ENCODE measurements at places on chromosomes 4 and X. TPM values are rescaled to one million over a fixed set of nuclear protein-coding genes. Genes with fewer than 3 reads are reported as not detected.

DNA sequence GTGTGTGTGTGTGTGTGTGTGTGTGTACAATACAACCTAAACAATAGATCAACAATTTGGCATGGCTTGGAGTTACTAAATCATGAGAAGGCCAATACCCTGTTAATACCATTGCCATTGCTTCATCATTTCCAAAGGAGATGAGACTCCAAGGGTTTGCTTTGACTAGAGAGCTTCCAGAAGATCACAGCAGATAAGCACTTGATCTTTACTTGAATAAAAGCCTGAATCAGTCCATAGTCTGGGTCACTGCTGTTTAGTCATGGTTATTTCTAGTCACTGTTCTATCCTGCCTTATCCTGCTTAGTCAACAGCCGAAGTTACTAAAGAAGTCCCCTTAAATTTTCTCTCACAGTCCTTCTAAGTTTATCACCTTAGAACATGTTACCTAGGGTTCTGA lies 58.2 kb downstream of the RAB40AL start:
- H3K4me1 ChIP-seq: no peaks in the 10 kb centered on the region
- no peaks in the 10 kb centered on the region for H3K27me3 ChIP-seq
- H3K36me3 ChIP-seq: no peaks in the 10 kb centered on the region
- no peak for DNase-seq

- peak overlapping the region; percentile 39 for H3K4me3 ChIP-seq
- peak overlapping the region; percentile 73 for H3K27ac ChIP-seq
- no peaks in the 10 kb centered on the region for H3K36me3 ChIP-seq
- no peaks in the 10 kb centered on the region for H3K27me3 ChIP-seq
- DNase-seq: peak; percentile 61
- peaks cover 16% of the 10 kb centered on the region for H3K4me1 ChIP-seq
Observed at GRCh38 chr4:113146876-113147358, 97.5 kb downstream of the ANK2 start.

- H3K36me3 ChIP-seq: no peaks in the 10 kb centered on the region
- no peak overlapping the region for H3K27ac ChIP-seq
- DNase-seq: peak; percentile 39
- no peak overlapping the region for H3K4me3 ChIP-seq
- no peaks in the 10 kb centered on the region for H3K27me3 ChIP-seq
Observed at GRCh38 chrX:12548746-12549145, 242.5 kb upstream of the PRPS2 start.

- H3K27me3 ChIP-seq: peaks cover 26% of the 10 kb centered on the region
- DNase-seq: no peak
- no peak overlapping the region for H3K27ac ChIP-seq
- no peak overlapping the region for H3K4me3 ChIP-seq
- no peaks in the 10 kb centered on the region for H3K36me3 ChIP-seq
Observed at GRCh38 chr4:27081675-27082586, 221.3 kb downstream of the STIM2 start.

Gene ZNF595
- total RNA-seq: 7.6 TPM

DNA sequence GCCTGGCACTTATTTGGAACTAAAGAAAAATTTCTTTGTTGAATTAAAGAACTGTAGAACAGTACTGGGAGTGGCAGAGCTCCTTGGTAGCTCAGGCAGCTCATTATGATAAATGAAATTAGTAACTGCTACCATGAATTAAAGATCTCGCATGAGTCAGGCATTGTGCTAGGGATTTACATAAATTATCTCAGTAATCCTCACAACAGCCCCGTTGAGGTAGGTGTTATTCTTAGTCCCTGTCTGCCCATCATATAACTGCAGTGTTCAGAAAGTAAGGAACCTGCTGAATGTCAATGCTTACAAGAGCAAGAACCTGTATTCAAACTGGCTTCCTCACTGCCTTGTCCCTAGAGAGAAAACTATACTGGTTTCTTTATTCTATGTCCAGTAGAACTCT lies 108.3 kb downstream of the NLGN4X start:
- no peak for DNase-seq
- no peaks in the 10 kb centered on the region for H3K27me3 ChIP-seq

Gene SPARCL1
- total RNA-seq: 710 TPM

DNA sequence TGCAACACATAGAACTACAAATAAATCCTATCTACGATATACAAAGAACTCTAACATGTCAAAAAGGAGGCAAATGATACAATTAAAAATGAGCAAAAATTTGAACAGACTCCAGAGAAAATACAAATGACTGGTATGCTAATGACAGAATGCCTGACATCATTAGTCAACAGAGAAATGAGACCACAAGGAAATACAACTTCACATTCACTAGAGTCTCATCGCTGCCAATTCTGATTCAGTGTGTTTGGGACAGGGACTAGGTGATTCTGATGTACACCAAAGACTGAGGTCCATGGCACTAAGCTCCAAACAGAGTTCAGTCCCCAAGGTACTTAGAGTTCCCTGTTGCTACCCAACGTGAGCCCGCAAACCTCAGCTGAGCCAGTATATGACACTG lies 23.4 kb downstream of the SLC2A9 start:
- H3K27ac ChIP-seq: no peak overlapping the region
- H3K36me3 ChIP-seq: no peaks in the 10 kb centered on the region
- H3K27me3 ChIP-seq: no peaks in the 10 kb centered on the region
- H3K4me3 ChIP-seq: no peak overlapping the region
- DNase-seq: no peak
- H3K4me1 ChIP-seq: peaks cover 12% of the 10 kb centered on the region

- no peak for DNase-seq
- H3K27ac ChIP-seq: peak overlapping the region; percentile 13
- no peaks in the 10 kb centered on the region for H3K27me3 ChIP-seq
- peaks cover 8% of the 10 kb centered on the region for H3K4me1 ChIP-seq
- H3K36me3 ChIP-seq: no peaks in the 10 kb centered on the region
- no peak overlapping the region for H3K4me3 ChIP-seq
Observed at GRCh38 chr4:74659576-74660411, 134.5 kb downstream of the BTC start.

GRCh38 chr4:47643845-47644244 lies 158.8 kb downstream of the ATP10D start:
- no peaks in the 10 kb centered on the region for H3K4me1 ChIP-seq
- H3K4me3 ChIP-seq: no peak overlapping the region
- no peaks in the 10 kb centered on the region for H3K36me3 ChIP-seq
- no peak for DNase-seq

DNA sequence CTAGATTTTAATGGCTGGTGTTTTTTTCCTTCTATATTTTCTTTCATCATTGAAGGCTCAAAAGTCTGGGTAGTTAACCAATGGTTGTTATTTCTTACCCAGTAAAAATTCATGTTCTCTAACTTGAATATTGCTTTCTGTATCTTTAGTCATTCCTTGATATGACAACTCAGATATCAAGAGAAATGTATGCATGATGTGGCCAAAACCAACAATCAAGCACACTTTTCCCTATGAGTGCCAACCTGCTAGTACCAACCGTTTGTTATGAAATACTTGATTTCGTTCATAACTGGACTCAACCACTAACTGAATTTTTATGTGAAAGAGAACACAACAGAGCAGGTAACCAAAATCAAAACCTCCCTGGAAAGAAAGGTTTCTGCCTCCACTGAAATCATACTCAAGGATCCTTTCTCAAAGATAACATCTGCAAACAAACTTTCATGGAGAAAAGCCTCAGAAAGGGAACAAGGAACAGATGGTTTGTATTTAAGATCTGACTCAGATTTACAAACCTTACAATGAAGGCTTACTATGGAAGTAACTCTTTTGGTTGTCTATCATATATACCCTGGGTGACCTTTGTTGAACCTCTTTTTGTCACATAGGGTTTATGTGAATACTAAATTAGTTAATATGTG lies 8.3 kb upstream of the VEGFC start:
- H3K4me1 ChIP-seq: no peaks in the 10 kb centered on the region
- H3K4me3 ChIP-seq: no peak overlapping the region
- DNase-seq: no peak

Gene FAM9B
- total RNA-seq: not detected

Gene TIGD2
- total RNA-seq: 8.5 TPM

- no peak overlapping the region for H3K4me3 ChIP-seq
- no peaks in the 10 kb centered on the region for H3K27me3 ChIP-seq
- no peak for DNase-seq
- H3K27ac ChIP-seq: no peak overlapping the region
- peaks cover 6% of the 10 kb centered on the region for H3K36me3 ChIP-seq
- H3K4me1 ChIP-seq: no peaks in the 10 kb centered on the region
Observed at GRCh38 chrX:54173791-54174190, 9.3 kb downstream of the FAM120C start.

GRCh38 chr4:92962831-92963230 lies 659.1 kb downstream of the GRID2 start:
- no peaks in the 10 kb centered on the region for H3K27me3 ChIP-seq
- H3K36me3 ChIP-seq: no peaks in the 10 kb centered on the region
- no peak for DNase-seq
- H3K4me3 ChIP-seq: no peak overlapping the region
- H3K27ac ChIP-seq: no peak overlapping the region

GRCh38 chr4:144861471-144861870 lies 215.5 kb downstream of the HHIP start:
- DNase-seq: peak; percentile 2
- no peak overlapping the region for H3K4me3 ChIP-seq
- no peaks in the 10 kb centered on the region for H3K27me3 ChIP-seq
- no peak overlapping the region for H3K27ac ChIP-seq

Gene CCSER1
- 84.3 TPM for total RNA-seq

DNA sequence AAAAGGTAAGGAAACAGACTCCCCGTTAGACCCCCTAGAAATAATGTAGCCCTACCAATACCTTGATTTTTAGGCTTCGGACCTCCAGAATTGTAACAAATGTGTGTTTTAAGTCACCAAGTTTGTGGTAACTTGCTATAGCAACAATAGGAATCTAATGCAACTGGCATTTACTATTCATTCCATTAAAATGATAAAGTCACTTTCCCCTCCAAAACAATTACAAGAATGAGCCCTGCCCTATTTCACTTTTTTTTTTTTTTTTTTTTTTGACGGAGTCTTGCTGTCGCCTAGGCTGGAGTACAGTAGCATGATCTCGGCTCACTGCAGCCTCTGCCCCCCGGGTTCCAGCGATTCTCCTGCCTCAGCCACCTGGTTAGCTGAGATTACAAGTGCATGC lies 3.5 kb upstream of the DDX60L start:
- no peak overlapping the region for H3K27ac ChIP-seq
- no peaks in the 10 kb centered on the region for H3K27me3 ChIP-seq
- peaks cover 20% of the 10 kb centered on the region for H3K4me1 ChIP-seq
- H3K36me3 ChIP-seq: no peaks in the 10 kb centered on the region

DNA sequence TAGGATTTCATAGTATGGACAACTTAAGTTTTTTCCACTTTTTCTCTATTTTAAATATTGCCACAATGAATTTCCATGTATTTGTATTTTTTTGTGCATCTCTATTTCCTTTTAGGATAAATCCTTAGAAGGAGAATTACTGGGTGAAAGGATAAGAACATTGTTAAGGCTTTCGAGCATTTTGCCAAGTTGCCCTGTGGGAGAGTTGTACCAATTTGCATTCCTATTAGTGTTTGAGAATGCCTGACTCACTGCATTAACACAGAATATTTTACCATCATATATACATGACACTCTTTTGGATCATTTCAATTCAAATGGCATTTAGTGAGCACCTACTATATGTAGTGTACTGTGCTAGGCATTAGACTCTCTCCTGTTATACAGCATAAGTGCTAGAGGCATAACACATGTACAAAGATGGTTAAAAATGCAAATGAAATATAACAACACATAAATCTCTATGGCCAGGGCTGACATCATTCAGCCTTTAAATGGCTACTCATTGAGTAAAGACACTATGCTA lies 57.0 kb downstream of the PLAC1 start:
- no peak for DNase-seq
- no peaks in the 10 kb centered on the region for H3K27me3 ChIP-seq
- H3K4me1 ChIP-seq: no peaks in the 10 kb centered on the region
- H3K4me3 ChIP-seq: no peak overlapping the region
- no peaks in the 10 kb centered on the region for H3K36me3 ChIP-seq

DNA sequence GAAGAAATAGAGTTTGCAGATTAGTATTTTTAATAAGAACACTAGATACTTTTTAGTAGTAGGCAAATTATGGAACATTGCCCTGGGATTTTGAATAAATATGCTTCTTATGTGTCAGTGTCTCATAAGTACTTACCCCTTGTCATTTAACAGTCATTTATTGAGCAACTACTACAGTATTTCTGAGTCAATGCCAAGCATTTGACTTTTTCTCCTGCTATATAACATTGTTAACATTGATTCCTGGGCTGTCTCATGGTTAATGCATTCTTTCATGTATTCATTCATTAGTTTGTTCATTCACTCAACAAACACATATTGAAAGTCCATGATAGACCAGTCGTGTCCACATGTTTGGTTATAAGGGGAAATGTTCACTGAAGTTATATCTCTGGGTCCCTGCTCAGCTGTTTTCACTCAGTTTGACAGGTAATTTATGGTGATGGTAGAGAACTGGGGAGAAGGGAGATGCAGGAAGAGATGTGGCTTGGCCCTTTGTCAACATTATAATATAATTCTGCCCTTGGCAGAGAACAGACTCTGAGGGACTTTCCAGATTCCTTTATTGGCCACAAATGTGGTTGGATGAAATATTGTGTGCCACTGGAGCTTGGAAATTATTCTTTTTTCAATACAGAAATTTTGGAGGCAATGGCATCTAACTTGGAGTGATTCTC lies 49.8 kb downstream of the OSTC start:
- H3K36me3 ChIP-seq: no peaks in the 10 kb centered on the region
- H3K27ac ChIP-seq: no peak overlapping the region
- no peaks in the 10 kb centered on the region for H3K27me3 ChIP-seq

- no peaks in the 10 kb centered on the region for H3K4me1 ChIP-seq
- no peaks in the 10 kb centered on the region for H3K36me3 ChIP-seq
- H3K27ac ChIP-seq: no peak overlapping the region
- DNase-seq: no peak
- no peak overlapping the region for H3K4me3 ChIP-seq
Observed at GRCh38 chrX:84044051-84044450, 143.9 kb downstream of the RPS6KA6 start.

Gene FREM3
- 0.18 TPM for total RNA-seq

GRCh38 chr4:27003642-27004113 lies 143.0 kb downstream of the STIM2 start:
- no peaks in the 10 kb centered on the region for H3K27me3 ChIP-seq
- H3K27ac ChIP-seq: no peak overlapping the region
- H3K4me1 ChIP-seq: peaks cover 21% of the 10 kb centered on the region
- H3K36me3 ChIP-seq: no peaks in the 10 kb centered on the region

- H3K27ac ChIP-seq: no peak overlapping the region
- H3K4me1 ChIP-seq: peaks cover 6% of the 10 kb centered on the region
- no peaks in the 10 kb centered on the region for H3K36me3 ChIP-seq
- H3K27me3 ChIP-seq: peaks cover 16% of the 10 kb centered on the region
- DNase-seq: no peak
Observed at GRCh38 chrX:69303231-69303630, 138.0 kb upstream of the PJA1 start.

DNA sequence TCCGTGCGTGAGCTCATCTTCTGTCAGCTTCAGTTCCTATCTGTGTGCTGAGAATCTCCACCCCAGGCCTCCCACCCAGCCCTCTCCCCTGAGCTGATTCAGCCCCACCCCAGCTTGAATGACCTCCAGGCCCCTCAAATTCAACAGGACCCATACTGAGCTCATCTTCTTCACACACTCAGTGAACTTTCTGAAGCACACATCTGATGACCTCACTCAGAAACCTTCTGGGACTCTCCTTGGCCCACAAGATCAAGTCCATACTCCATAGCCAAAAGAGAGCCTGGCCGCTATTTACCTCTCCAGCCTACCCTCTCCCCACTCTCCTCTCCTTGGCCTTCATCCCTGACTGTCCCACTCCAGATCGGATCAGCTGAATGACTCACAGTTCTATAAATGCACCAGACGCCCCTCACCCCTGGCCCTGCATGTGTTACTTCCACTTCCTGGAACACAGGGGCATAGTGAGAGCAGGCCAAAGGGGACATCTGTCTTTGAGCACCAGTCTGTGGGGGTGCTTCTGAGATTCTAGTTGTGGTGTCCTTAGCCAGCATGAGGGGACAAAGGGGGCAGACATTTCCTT lies 62.5 kb downstream of the PJA1 start:
- no peak for DNase-seq
- no peaks in the 10 kb centered on the region for H3K4me1 ChIP-seq
- H3K27me3 ChIP-seq: no peaks in the 10 kb centered on the region
- H3K27ac ChIP-seq: no peak overlapping the region
- no peak overlapping the region for H3K4me3 ChIP-seq

All from stomach (tissue), 19 donors.